ENCODE measurements at places on chromosomes 12 and 14. TPM values are rescaled to one million over a fixed set of nuclear protein-coding genes. Genes with fewer than 3 reads are reported as not detected.

SLC35F4 gene
- total RNA-seq = not detected

KRT7 gene
- total RNA-seq = 3.1 TPM

- DNase-seq = no peak
Measured at GRCh38 chr14:21026274-21026987, 1.6 kb upstream of the NDRG2 start.

GRCh38 chr14:68230950-68231717, 411.6 kb downstream of the RAD51B start:
- no peak for DNase-seq

MIS18BP1 gene
- total RNA-seq = 55.8 TPM

DNA sequence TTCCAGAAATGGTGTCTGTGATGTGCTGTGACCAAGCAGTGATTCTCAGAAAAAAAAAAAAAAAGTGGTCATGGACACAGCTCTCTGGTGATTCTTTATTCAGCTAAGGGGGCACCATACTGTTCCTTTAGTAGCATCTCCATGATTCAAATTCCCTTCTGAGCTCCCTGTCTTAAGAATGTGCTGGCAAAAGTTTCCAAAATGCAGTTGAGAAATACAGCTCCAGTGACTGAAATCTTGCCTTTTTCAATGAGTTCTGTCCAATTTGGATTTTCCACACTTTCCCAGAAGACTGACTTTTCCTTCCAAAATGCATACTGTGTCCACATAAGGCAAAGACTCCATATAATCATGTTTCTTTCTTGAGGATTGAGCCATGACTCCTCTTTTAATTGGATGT, 24.3 kb upstream of the CPM start:
- DNase-seq = no peak

GRCh38 chr14:65860956-65861611, 448.6 kb downstream of the FUT8 start:
- peak; percentile 60 for DNase-seq

RTN1 gene
- total RNA-seq = not detected

DNA sequence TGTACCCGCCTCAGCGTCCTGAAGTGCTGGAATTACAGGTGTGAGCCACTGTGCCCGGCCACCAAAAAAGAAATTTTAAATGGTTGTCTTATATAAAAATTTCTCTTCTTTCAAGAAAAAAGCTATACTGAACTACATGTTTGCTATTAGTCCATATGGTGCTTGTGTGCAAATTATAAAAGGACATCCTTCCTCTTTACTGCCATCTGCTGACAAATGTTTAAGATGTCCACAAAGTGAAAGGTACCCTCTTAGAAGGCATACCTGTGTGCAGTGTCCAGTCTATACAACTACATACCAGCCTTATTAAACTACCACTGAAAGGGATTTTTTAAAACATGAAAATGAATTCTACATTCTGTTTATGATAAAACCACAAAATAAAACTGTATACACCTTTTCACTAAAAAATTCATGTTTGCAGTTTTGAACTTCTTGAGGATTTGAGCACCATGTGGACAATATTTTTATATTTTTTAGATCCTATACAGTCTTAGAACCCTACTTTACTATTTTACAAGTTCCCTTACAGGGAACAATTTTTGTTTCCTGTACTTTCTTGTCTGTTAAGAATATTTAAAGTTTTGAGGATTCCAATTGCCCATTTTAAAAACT, 32.8 kb upstream of the TOMM20L start:
- DNase-seq = no peak

- peak; percentile 55 for DNase-seq
Measured at GRCh38 chr14:44316647-44317440, 190.2 kb downstream of the FSCB start.

GRCh38 chr12:101919447-101919846, 42.1 kb downstream of the DRAM1 start:
- no peak for DNase-seq

- DNase-seq = no peak
Measured at GRCh38 chr14:73180385-73180805, 44.1 kb downstream of the PSEN1 start.

DNA sequence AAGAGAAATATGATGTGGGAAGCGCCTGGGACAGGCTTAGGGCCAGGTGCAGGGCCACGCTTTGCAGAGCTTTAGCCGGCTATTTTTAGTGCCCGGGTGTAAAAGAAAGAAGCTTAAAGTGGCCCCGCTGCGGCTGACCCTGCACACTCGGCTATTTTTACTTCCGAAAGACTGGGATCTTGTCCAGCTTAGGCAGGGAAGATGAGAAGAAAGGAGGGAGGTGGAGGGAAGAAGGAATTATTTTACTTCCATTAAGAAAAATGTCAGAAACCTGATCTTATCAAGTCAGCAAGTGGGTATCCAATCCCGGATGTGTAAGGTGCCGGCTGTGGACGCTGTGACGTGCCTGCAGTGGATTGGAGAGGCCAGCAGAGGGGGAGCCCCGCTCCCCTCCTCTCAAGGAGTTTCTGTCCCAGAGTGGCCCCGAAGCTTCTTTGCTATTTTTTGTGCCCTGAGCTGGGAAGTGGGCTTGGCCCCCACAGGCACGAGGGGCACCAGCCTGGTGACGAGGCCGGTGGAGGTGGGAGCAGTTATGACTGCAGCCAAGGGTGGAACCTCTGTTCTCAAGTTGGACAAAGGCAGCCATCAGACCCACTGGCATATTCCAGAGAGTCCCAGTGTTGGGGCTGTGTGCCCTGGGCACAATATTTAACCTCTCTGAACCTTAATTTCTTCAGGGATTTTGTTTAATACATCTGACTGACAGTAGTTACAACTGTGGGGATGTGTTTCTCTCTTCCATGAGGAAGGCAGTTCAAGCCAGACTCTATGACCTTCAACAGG, 97.7 kb downstream of the ESRRB start:
- no peak for DNase-seq

- no peak for DNase-seq
Measured at GRCh38 chr14:101177301-101177971, 273.9 kb upstream of the RTL1 start.

DNA sequence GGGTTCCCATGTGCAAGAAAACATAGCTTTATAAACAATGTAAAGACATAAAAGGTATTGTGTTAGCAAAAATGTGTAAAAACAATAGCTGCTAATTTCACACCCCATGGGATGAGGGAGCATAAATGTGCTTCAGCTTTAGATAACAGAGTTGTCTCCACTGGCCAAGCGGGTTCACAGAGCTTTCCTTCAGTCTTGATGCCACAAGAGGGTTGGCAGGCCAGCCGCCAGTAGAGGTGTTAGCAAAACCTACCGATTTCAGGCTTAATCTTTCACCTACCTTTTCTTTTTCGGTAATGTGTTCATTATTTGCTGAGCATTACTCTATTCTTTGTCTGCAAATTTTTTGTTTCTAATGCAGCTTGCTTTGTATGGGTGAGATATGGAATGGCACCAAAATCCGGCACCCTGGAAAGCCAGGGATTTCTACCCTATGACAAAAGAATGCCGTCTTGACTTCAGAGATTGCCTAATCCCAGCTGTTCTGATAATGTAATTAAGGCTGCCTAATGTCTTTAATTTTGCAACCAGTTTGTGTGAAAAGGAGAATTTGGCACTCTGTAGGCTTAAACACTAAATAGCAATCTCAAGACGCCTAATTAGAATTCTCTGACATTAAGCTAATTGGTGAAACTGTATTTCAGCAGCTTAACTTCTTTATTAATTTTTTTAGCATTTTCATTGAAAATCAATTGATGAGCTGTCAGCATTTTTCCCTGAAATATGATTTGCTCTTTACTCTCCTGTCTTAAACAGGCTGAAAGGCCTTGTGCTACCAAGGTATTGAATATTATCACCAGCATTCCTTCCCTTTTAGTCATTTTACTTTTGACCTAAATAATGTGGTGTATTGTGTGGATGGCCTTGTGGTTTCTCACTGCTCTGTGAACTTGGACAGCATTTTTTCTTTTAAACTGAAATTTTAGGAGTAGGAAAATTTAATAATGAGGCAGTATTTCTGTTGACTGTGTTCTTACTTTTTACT, 60.7 kb downstream of the POLR3B start:
- no peak for DNase-seq

C1S gene
- 1.7 TPM for total RNA-seq

TEX52 gene
- total RNA-seq = 0.36 TPM

FSCB gene
- not detected for total RNA-seq

ITGB7 gene
- 137 TPM for total RNA-seq

GLI1 gene
- total RNA-seq = 0.83 TPM

MSI1 gene
- total RNA-seq = 0.90 TPM

GRCh38 chr14:99730876-99731546, 46.9 kb downstream of the CYP46A1 start:
- no peak for DNase-seq

- DNase-seq = no peak
Measured at GRCh38 chr14:104893435-104894207, 28.6 kb downstream of the CEP170B start.

DNA sequence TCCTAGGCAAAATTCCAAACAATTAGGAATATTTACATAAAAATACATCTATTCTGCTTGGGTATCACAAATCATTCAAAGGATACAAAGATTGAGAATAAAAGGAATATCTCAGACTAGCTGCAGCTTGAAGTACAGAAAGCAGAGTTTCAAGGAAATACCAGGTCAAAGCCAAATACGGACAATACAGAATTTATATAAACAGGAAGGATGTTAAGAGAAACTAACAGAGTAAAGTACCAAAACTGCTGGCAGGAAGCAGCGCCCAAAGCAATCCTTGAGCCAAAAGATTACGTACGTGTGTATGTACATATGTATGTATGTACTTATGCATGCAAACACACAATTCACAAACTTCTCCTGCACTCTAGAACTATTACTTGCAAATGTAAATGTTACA, 86.6 kb downstream of the PPP1R12A start:
- peak; percentile 8 for DNase-seq

SIX6 gene
- total RNA-seq = not detected

HOXC9 gene
- total RNA-seq = not detected

DNA sequence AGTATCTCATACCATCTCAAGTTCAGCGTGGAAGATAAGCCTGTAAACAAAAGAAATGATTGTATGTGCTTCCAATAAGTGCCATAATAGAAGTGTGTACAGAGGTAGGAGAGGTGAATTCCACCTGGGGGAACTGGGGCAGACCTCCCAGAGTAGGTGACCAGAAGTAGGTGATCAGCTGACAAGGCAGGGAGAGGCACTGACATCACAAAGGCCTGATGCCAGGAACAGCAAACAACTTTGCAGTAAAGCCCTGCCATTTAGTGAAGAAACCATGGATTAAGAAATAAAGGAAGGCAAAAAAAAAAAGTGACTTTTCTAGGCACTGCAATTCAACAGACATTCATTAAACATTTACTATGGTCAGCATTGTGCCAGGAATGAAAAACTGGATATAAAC, 31.1 kb downstream of the NR1H4 start:
- no peak for DNase-seq

DNA sequence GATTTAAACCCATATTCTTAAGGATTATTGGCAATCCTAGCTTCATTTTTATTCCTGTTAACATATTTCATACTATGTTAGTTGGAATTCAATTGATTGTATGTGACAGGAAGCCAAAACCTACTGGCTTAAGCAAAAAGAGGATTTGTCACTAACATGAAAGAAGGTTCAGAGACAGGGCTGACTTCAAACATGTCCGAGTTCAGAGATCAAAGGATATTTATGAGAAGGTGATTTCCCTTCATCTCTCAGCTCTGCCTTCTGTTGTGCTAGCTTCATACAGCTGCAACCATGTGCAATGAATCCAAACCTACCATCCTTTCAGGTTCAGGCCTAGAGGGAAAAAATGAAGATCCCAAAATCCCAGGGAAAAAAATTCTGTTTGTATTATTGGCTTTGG, 349.7 kb downstream of the ATP23 start:
- DNase-seq = no peak

GRCh38 chr14:67564236-67564635, 31.1 kb downstream of the PLEKHH1 start:
- DNase-seq = no peak
